ENCODE measurements at places on chromosomes 5 and 9. TPM values are rescaled to one million over a fixed set of nuclear protein-coding genes. Genes with fewer than 3 reads are reported as not detected.

The EIF4E1B gene
- total RNA-seq: not detected

The GHR gene
- total RNA-seq: 14.7 TPM

The CENPH gene
- 3.6 TPM for total RNA-seq

The COL23A1 gene
- total RNA-seq: 22.5 TPM

The C9orf50 gene
- not detected for total RNA-seq

The NOL8 gene
- 14.2 TPM for total RNA-seq

The ZBED3 gene
- total RNA-seq: 6.5 TPM

The COL27A1 gene
- total RNA-seq: 9.8 TPM

The PLEKHG4B gene
- not detected for total RNA-seq

The TMOD1 gene
- total RNA-seq: 192 TPM

The LCN1 gene
- total RNA-seq: not detected

The WNT8A gene
- not detected for total RNA-seq

The SUSD3 gene
- 1.7 TPM for total RNA-seq

The TAF11L10 gene
- total RNA-seq: not detected

The FBLL1 gene
- not detected for total RNA-seq

The SFXN1 gene
- total RNA-seq: 34.5 TPM

The ANKRD20A1 gene
- total RNA-seq: 1.7 TPM

The DOK3 gene
- total RNA-seq: 4.4 TPM

The GABRA1 gene
- not detected for total RNA-seq

The ADAMTS6 gene
- 0.73 TPM for total RNA-seq

The GLIPR2 gene
- 8.9 TPM for total RNA-seq

The SCGB3A1 gene
- total RNA-seq: not detected

The TBC1D9B gene
- 37.1 TPM for total RNA-seq

The KCNT1 gene
- 2.6 TPM for total RNA-seq

The PCDHB11 gene
- 0.81 TPM for total RNA-seq

The IGIP gene
- total RNA-seq: 10.1 TPM

The STING1 gene
- total RNA-seq: 47.2 TPM

The ZFYVE16 gene
- total RNA-seq: 32.8 TPM

The HEMGN gene
- 0.11 TPM for total RNA-seq

The CORO2A gene
- total RNA-seq: 0.60 TPM

All from Right ventricle myocardium inferior (tissue), 1 donor.